ENCODE measurements at places on chromosomes 3 and 15.

DNA sequence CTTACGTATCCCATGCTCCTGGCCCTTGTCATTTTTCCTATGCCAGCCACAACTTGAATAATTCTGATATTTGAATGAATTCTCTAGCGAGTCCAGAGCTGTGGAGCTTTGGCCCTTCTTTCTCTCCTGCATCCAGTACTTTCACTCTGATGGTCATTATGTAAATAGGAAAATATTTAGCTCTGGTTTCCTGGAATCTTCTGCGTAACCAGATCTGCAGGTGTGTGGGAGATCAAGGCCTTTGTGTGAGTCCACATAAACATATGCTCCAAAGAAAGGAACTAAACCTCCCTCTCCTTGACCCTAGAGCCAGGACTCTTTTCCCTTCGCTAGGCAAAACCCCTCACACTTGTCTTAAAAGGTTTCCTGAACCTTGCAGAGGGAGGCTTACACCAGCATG, 132.5 kb upstream of the THBS1 start:
- H3K4me1 ChIP-seq = no peaks in the 10 kb centered on the region
- no peaks in the 10 kb centered on the region for H3K36me3 ChIP-seq
- no peak overlapping the region for H3K4me3 ChIP-seq
- no peaks in the 10 kb centered on the region for H3K27me3 ChIP-seq

DNA sequence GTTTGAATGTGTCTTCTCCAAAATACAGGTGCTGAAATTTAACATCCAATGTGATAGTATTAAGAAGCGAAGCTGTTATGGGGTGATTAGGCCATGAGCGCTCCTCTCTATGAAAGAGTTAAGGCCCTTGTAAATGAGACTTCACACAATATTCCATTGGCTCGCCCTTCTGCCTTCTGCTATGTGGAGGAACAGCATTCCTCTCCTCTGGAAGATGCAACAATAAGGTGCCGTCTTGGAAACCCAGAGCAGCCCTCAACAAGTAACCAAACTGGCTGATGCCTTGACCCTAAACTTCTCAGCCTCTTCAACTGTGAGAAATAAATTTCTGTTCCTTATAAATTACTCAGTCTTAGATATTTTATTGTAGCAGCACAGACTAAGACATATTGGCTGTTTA, 874.6 kb downstream of the ROBO1 start:
- no peak overlapping the region for H3K27ac ChIP-seq
- no peaks in the 10 kb centered on the region for H3K4me1 ChIP-seq
- no peaks in the 10 kb centered on the region for H3K36me3 ChIP-seq
- no peaks in the 10 kb centered on the region for H3K27me3 ChIP-seq
- no peak for DNase-seq

GRCh38 chr3:14278265-14278798, 99.7 kb downstream of the LSM3 start:
- no peaks in the 10 kb centered on the region for H3K36me3 ChIP-seq
- no peak for DNase-seq
- H3K27ac ChIP-seq = no peak overlapping the region
- H3K27me3 ChIP-seq = no peaks in the 10 kb centered on the region
- peaks cover 12% of the 10 kb centered on the region for H3K4me1 ChIP-seq

DNA sequence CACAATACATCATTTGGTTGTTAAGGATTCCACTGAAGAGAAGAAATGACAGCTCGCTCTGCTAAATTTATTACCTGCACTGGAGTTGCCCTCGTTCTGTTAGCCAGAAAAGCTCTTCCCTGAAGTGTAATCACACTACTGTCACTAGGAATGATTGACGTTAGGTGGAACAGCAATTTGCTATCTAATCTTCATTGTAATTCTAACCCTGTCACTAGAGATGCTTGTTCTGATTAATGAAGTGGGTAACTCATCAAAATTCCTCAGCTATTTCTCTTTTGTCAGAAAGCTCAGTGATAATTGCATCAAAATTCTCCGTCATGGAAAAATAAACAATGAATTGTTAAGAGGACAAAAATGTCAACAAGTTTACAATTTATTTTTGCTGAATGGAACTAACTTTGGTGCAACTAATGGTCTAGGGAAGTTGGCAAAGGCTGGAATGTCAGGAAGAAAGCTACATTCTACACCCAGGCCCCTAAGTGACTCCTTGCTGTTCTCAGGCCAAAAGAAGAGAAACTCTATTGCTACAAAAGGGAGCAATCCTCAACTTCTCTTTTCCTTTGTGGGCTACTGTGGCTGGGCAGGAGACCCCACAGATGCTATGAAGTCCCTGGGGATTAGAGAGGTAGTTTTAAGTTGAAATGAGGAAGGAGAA, 34.1 kb downstream of the CCDC191 start:
- H3K4me1 ChIP-seq = no peaks in the 10 kb centered on the region
- H3K27me3 ChIP-seq = no peaks in the 10 kb centered on the region
- H3K27ac ChIP-seq = no peak overlapping the region
- no peaks in the 10 kb centered on the region for H3K36me3 ChIP-seq

DNA sequence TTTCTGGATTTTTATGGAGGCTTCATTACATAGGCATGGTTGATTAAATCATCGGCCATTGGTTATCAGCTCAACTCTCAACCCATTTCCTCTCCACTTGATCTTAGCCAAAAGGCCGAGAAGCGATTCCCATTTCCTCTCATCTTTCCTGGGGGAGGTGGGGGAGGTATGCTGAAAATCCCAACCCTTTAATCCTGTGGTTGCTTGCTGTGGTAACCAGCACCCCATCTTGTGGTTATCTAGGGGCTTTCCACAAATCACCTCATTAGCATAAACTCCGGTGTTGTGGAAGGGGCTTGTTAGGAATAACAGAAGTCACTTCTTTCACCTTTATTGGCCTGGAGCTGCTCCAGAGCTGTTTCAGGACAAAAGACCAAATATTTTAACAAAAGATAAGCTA, 20.9 kb downstream of the PDE8A start:
- no peak overlapping the region for H3K4me3 ChIP-seq
- no peak for DNase-seq
- H3K27ac ChIP-seq = no peak overlapping the region
- H3K36me3 ChIP-seq = no peaks in the 10 kb centered on the region
- no peaks in the 10 kb centered on the region for H3K27me3 ChIP-seq

GRCh38 chr3:14458434-14459275, 56.2 kb downstream of the SLC6A6 start:
- peaks cover 12% of the 10 kb centered on the region for H3K4me1 ChIP-seq
- no peaks in the 10 kb centered on the region for H3K27me3 ChIP-seq
- peaks cover 21% of the 10 kb centered on the region for H3K36me3 ChIP-seq
- H3K4me3 ChIP-seq = no peak overlapping the region
- DNase-seq = no peak

DNA sequence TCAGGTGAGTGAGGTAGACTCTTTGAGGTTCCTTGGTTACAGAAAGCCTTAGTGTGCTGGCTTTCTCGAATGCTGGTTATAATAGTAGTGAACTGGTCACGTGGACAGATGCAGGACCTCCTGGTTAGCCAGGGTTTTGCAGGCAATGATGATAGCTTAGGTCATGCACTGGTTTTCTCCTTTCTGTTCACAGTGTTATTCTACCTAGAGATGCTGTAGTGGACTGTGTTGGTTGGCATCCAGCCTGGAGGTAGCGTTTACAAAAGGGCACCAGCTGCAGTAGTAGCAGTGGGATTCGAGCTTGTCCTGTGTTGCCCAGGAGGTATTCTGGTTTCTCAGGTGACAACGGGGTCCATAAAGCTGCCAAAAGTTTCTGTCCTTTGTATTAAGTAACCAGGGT, 27.0 kb downstream of the PCCB start:
- H3K36me3 ChIP-seq = peaks cover 20% of the 10 kb centered on the region
- no peaks in the 10 kb centered on the region for H3K27me3 ChIP-seq
- no peak overlapping the region for H3K27ac ChIP-seq
- H3K4me1 ChIP-seq = no peaks in the 10 kb centered on the region

DNA sequence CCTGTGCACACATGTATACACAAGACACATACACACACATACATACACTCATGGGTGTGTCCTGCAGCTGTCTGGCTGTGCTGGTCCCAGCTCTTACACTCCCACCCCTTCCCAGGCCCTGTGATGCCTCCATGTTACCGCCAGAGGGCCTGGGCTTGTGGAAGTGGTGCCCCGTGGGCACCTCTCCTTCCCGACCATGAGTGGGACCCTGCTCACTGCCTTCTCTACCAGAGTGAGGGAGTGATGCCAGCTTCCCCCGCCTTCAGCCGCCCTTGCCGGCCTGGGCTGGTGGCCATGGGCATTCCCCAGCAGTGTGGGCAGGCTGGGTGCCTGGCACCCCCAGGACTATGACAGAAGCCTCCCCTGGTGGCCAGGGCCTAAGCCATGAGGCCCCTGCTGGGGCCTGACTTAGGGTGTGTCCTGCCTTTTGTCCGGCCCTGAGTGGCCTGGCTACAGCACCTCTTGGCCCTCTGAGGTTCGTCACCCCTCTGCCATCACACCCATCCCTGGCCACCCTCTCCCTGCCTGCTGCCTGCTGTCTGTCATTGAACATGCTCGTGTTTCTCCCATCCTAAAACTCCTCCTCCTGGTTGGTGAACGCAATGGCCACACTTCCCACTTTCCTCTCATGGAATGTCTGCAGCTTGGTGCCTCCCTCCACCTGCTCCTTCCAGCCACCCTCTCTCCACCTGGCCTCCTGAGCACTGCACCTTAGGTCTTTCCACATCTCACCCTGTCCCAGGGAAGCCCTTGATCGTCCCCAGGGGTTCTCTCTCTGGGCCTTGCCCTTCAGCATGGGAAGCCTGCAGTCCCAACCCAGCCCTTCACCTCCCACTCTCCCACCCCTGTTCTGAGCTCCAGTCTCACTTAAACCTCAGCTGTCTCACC, 14.6 kb downstream of the HDAC11 start:
- H3K4me1 ChIP-seq = peaks cover 7% of the 10 kb centered on the region
- DNase-seq = peak; percentile 54
- H3K4me3 ChIP-seq = no peak overlapping the region
- no peak overlapping the region for H3K27ac ChIP-seq
